ENCODE measurements at places on chromosomes 16 and 17. TPM values are rescaled to one million over a fixed set of nuclear protein-coding genes. Genes with fewer than 3 reads are reported as not detected.

The PLXDC1 gene
- not detected for total RNA-seq

GRCh38 chr16:67917852-67918236 lies 13.8 kb downstream of the CTRL start:
- peak; percentile 34 for DNase-seq

The KIFC3 gene
- 322 TPM for total RNA-seq

DNA sequence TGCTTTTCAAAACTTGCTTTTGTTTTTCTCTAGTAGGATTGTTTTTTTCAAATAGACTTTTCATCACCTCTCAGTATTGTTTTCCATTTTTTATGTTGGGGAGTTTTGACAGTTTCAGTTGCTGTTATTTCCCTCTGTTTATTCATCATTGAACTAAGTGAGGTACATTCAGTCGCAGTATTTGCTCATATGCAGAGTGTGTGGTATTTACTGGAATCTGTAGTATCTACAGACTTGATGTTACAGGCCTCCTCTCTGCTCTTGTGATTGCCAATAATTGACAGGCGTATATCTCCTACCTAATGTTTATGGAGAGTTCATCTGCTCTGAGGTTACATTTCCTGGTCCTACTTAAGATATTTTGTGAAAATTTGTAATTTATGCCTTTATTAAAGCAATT lies 49.6 kb downstream of the COX10 start:
- no peak for DNase-seq

The TAC4 gene
- total RNA-seq = not detected
